T follicular helper cell (primary cell): ENCODE measurements at places on chromosomes 12 and 14.

DNA sequence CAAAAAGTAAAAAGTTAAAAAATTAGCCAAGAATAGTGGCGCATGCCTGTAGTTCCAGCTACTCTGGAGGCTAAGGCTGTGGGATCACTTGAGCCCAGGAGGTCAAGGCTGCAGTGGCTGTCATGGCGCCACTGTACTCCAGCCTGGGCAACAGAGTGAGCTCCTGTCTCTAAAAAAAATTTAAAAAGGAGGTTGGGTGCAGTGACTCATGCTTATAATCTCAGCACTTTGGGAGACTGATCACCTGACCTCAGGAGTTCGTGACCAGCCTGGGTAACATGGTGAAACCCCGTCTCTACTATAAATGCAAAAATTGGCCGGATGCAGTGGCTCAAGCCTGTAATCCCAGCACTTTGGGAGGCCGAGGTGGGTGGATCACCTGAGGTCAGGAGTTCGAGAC lies 8.2 kb upstream of the YLPM1 start:
- no peak for DNase-seq

DNA sequence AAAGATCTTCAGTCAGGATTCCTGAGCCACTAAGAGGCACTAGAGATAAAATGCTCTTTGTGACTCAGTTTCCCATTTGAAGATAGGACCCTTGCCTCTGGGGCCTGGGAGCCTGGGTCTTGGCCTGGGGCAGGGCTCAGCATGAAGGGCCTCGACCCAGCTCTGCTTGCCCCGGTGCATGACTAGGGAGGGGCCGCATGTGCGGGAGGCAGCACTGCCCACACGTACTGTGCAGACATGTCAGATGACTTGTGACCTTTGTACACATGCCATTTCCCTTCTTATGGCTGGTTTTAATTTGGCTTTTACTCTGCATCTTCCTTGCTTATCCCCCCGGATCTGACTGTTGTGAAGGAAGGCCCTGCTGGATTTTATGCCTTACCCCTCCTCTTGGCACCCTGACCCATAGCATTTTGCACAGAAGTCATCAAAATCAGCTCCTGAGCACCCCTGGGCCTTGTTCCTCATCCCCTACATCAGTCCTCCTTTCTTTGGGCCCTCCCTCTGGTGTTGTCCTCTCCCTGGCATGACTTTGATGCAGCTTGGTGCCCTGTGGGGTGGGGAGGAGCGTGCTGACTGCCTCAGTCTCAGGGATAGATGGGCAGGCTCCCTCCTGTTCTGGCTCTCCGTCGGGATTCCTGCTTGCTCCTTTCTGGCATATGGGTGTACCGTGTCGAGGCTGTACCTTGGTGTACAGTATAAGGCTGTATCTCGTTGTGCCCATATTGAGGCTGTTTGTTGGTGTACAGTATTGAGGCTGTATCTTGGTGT lies 4.4 kb downstream of the CLSTN3 start:
- DNase-seq = no peak

DNA sequence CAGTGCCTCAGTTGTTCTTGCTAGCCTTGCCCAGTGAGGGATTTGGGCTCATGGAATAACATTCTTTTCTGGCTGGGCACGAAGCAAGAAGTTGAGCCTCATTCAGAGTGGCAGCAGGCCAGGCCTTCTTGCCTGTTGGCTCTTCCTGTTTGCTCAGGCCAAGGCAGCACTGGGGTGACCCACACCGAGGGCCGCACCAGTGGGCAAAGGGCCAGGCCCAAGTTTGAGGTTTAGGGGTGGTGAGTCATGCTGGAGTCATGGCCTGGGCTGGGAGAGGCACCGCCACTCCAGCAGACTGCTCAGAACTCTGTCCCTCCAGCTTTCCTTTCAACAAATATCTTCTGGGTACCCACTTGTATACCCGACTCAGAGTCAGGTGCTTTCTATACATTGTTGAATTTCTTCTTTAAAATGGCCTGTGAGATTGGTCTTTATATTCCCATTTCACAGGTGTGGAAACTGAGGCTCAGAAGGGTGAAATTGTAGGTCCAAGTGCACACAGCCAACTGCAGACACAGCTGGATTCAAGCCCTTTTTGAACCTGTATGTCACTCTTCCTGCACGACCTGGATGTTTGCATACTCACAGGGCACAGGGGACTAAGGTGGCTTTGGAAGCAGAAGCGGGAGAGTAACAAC lies 279.4 kb downstream of the FOXN3 start:
- no peak for DNase-seq

DNA sequence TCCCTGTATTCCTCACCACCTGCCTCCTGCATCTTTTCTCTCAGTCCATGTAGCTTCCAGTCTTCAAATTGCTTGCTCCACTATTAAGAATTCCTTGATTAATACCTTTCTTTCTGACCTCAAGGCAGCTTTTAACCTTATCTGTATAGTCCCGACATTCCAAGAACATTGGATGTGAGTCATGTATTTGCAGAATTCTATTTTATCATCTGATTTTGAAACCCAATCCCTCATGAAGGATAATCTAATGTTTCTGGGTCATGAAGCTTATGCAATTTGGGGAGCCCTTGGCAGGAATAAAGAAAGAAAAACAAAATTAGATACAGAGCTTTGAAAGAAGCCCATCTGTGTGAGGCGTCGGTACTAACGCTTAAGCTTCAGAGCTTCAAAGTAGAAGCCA lies 63.4 kb upstream of the CCND2 start:
- DNase-seq = no peak

DNA sequence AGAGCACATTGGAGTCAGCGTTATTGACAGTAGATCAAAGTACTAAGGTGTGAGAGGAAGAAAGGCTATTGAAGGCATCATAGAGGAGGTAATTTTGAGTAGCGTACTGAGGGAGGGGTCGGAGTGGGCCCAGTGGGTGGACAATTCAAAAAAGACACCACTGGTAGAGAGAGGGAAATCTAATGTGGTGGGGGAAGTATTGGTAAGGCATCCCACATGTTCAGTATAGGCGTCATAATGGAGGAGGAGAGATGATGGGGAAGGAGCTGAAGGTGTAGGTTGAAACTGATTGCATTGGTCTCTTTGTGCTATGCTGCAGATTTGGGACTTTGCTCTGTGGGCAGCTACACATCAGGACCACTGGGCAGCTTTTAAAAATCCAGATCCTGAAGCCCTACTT lies 23.7 kb upstream of the KRT77 start:
- no peak for DNase-seq

GRCh38 chr12:24229031-24229700 lies 279.7 kb upstream of the SOX5 start:
- DNase-seq = no peak

DNA sequence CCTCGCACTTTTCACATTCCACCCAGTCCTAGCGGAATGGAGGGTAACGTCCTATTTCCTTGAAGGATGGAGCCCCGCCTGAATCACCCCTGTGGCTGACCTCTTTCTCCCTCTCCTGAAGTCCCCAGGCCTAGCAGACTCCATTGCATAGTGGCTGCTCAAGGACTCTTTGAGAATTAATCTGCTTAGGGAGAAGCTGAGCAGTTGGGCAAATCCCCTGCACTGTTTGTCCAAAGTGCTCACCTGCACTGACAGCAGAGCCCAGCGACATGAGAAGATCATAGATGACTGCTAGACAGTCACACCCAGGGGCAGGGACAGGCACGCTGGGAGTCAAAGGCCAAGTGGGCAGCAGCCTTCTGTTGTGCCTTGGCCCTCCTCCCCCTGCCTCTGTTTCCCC lies 37.7 kb upstream of the DICER1 start:
- no peak for DNase-seq

GRCh38 chr12:46518169-46518568 lies 145.6 kb upstream of the SLC38A2 start:
- DNase-seq = no peak

GRCh38 chr12:106139422-106140171 lies 843 bp upstream of the NUAK1 start:
- no peak for DNase-seq

DNA sequence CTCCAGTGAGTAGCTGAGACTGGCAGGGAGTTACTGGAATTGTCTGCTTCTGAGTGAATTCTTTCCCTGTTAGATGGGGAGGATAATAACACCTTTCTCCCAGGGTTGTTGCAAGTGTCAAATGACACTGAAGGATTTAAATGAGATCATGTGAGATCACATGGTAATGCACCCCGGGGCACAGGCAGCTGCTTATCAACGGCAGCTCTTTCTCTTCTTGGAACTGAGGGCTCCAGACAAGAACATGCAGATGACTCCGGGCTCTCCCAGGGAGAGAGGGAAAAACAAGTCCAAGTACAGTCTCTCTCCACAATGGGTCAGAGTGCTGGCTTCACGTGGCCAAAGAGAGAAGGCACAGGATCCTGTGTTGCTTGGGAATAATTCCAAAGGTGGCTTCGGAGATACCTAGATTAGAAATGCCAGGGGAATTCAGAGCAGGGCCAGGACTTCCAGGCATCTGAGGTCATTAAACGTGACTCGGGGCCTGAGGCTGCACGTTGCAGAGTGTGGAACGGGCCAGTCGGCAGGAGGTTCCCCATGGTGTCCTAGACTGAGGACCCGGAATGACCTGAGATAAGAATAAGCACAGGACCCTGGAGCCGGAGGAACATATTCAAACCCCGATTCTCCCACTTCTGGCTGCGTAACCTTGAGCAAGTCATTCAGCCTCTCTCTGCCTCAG lies 109.2 kb downstream of the PRMT8 start:
- no peak for DNase-seq

- DNase-seq = no peak
Observed at GRCh38 chr14:38490273-38490672, 234.4 kb upstream of the CLEC14A start.

DNA sequence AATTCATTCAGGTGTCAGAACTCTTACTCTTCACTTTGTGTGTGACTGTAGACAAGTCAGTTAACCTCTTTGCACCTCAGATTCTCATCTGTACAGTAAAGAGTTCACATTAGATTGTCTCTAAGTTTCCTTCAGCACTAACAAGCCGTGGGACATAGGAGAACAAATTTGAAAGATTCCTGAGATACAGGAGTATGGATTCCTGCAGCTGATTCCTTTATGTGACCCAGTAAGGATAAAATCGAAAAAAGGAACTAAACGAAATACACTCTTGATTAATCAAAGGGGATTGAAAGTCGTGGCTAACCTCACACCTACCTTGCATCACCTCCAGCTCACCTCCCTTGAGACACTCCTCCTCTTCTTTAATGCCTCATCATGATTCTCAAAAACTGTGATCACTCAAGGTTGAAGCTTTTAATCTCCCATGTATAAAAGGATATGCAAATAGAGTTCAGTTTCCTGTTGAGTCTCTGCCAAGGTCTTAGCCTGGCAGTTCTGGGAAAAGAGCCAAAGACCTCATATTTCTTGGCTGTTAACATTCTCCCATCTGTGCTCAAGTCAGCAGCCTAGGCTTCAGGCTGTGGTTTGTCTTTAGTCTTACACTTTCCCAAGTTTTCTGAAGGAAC lies 156.6 kb downstream of the DAD1 start:
- no peak for DNase-seq

- no peak for DNase-seq
Observed at GRCh38 chr12:20183563-20183962, 184.8 kb upstream of the PDE3A start.

GRCh38 chr12:22088886-22089285 lies 42.9 kb downstream of the CMAS start:
- no peak for DNase-seq

- no peak for DNase-seq
Observed at GRCh38 chr12:127052511-127053232, 1214.3 kb upstream of the TMEM132C start.

DNA sequence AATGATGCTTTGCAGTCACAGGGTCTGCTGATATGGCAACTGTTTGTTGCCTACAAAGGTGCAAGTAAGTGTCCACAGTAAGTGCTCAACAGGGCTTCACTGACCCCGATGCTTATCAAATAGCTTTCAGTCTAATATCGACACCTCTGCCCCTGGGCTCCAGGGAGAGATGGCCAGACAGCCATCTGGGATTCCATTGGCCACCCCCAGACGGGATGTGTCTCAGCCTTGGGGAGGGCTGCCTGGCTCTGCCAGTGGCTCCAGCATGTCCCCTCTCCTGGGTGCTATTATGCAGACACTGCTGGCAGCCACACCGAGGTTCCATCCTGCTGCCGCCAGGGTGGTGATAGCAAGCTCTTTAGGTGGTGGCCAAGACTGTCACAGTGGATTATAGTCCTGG lies 57.4 kb downstream of the DGLUCY start:
- no peak for DNase-seq

- DNase-seq = no peak
Observed at GRCh38 chr12:119932921-119933320, 55.8 kb upstream of the CIT start.

GRCh38 chr12:124418791-124419190 lies 123.9 kb downstream of the RFLNA start:
- no peak for DNase-seq

DNA sequence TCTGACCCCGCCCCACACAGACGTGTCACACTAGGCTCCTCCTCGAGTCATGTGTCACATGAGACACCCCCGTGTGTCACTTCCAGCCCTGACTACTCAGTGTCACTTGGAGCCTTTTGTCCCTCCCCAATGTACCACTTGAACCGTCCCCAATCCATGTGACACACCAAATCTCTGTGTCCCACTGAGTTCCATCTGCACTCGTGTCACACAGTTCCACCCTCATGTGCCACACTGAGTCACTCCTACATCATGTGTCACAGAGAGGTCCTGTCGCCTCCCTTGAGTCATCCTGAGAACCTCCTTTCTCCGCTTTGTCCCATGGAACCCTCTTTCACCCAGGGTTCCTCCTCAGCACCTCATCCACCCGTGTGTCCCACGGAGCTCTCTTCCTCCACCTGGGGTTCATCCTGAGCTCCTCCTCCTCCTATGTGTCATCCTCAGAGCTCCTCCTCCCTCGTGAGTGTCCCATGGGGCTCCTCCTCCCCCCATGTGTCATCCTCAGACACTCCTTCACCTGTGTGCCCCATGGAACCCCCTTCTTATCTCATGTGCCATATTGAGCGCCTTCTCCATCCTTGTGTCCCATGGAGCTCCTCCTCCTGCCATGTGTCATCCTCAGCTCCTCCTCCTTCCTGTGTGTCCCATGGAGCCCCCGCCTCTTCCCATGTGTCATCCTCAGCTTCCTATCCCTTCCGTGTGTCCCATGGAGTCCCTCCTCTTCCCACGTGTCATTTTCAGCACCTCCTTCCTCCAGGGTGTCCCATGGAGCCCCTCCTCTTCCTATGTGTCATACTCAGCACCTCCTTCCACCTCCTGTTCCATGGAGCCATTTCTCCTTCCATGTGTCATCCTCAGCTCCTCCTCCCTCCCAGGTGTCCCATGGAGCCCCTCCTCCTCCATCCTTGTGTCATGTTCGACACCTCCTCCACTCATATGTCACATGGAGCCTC lies 32.0 kb downstream of the RTL1 start:
- DNase-seq = no peak
